NCI-H524 (cell line): ENCODE measurements at places on chromosomes 7 and 10.

DNA sequence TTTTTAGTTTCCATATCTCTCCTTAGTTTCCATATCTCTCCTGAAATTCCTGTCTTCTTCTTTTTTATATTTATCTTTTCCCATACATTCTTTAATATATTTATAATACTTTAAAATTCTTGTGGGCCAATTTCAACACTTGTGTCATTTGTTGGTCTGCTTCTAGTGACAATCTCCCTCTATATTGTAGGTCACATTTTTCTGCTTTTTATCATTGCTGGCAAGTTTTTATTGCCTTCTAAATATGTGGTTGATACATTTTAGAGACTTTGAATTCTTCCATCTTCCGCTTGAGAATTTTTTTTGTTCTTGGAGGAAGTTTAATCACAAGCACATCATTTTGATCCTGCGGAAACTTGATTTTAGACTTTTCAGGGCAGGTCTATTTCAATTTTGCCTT, 26.0 kb upstream of the OPN4 start:
- no peak for DNase-seq

DNA sequence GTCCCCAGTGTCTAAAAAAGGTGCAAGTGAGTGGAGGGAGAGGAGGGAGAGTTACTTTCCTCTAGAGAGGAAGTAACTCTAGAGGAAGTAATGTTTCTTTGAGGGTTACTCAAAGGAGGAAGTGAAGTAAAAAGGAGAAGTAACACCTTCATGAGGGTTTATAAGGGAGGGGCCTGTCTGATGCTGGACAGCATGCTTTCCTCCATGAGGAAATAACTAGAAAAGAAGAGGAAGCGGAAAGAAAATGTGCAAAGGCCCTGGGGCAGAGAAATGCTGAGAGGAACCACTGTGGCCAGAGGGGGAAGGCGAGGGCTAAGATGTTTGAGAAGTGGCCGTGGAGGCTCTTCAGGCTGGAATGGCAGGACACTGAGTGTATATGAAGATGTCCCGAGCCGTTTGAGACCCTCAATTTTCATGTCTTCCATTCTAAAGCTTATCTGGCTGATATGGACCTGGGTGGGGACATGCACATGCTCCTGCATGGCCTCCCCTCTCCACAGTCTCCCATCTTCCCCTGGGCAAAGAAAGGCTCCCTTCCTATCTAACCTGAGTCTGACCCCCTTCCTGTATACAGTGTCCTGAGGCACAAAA, 3.4 kb upstream of the SLC18A2 start:
- no peak for DNase-seq

DNA sequence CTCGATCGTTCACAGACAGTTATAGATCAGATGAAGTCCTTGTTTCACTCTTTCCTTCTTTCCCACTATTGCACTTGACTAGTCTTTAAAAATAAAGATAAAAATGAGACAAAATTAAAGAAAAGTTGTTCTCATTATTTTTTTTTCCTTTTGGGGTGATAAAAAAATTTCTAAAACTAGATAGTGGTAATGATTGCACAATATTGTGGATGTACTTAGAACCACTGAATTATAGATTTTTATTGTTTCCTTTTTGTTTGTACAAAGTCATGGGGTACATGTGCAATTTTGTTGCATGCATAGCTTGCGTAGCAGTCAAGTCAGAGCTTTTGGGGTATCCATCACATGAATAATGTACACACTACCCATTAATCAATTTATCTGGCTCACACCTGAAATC, 97.3 kb downstream of the PHTF2 start:
- no peak for DNase-seq

GRCh38 chr7:144866189-144866588, 30.3 kb upstream of the TPK1 start:
- DNase-seq: no peak

DNA sequence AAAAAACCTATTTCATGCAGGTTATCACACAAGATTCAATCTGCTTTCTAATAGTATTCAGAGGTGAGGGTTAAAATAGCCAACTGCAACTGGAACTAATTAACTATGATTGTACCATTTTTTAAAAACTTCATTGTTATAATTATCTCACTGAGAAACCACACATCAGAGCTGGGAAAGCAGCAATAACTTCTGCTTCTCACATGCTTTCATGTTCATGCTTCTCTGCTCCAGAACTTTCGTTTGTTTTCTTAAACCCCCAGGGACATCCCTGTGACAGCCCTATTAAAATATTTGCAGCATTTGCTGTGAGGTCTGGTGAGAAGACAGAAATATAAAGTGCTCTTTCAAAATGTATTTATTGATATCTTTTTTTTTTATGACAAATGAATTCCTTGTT, 389.0 kb upstream of the SORCS1 start:
- no peak for DNase-seq

DNA sequence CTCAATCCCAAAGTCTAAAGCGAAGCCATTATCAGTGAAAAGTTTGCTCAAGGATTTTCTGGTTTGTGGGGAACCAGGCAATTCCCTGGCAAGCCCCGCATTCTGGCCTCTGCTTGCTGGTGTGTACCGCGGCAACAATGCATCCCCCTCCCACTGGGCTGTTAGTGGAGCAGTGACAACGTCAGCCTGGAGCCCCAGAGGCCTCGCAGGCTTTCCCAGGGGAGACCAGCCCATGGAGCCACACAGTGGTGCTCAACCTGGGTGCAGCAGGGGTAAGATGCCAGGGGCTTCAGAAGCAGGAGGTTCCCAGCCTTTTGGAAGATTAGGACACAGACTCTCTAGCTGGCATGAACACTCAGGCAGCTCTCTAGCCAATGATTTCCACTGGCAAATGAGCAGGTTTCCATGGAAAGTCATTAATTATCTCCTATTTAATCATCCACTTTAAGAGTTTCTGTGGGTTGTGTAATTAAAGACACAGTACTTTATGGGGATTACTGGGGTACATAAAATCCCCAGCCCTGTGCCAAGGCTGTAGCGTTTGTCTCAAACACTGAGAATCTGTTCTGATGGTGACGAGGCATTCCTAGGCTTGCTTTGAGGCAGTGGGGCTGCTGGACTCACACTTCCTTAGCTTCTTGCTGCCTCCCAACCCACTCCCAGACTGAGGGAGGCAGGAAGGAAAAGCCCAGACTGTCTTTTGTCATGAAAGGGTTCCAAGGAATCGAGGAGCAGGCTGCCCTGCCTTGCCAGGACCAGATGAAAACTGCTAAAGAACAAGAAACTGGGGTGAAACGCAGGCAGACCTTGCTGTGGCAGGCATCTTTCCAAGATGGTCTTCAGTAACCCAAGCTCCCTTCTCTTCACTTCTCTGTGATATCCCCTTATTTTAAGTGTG, 411.9 kb upstream of the SHH start:
- peak; percentile 25 for DNase-seq

DNA sequence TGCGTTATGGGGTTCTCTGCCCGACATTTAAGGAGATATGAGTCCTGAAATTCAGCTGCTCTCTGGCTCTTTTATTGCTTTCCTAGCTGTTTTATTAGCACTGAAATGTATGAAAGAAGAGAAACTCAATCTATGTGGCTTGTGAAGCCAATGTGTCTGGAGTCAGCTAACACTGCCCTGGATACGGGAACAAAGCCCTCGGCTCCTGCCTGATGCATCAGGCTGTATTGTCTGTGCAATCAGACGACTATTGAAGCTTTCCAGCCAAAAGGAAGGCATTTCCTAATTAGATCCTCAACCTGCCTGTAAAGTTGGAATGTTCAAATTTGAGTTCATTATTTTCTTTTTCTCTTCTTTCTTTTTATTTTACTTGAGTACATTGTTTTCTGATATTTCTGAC, 22.0 kb upstream of the TM9SF3 start:
- DNase-seq: no peak

GRCh38 chr7:4257146-4258111, 424.7 kb upstream of the FOXK1 start:
- DNase-seq: no peak

- peak; percentile 5 for DNase-seq
These were observed 26.8 kb upstream of the MGMT start for GRCh38 chr10:129440247-129440646.

DNA sequence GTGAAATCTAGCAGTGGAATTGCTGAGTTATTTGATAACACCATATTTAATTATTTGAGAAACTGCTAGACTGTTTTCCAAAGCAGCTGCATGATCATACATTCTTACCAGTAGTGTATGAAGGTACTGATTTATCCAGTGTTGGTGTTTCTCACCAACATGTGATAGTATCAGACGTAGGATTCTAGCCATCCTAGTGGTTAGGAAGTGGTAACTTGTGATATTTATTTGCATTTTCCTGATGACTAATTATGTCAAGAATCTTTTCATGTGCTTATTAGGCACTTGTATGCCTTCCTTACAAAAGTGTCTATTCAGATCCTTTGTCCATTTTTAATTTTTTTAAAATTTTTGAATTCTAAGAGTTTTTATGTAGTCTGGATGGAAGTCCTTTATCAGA, 54.2 kb upstream of the PLXDC2 start:
- no peak for DNase-seq

GRCh38 chr10:1057106-1057657, 997 bp downstream of the WDR37 start:
- no peak for DNase-seq
